ENCODE measurements at places on chromosomes 11 and 22.
A peak's percentile ranks its signal among the peaks of the same experiment; 100 is the strongest.

- DNase-seq, result no peak
Observed at GRCh38 chr11:126817096-126817495, 183.5 kb downstream of the KIRREL3 start.

- no peak for DNase-seq
Observed at GRCh38 chr11:59552844-59553243, 41.5 kb downstream of the OR4D9 start.

- no peak for DNase-seq
Observed at GRCh38 chr11:133202816-133203215, 329.5 kb downstream of the OPCML start.

DNA sequence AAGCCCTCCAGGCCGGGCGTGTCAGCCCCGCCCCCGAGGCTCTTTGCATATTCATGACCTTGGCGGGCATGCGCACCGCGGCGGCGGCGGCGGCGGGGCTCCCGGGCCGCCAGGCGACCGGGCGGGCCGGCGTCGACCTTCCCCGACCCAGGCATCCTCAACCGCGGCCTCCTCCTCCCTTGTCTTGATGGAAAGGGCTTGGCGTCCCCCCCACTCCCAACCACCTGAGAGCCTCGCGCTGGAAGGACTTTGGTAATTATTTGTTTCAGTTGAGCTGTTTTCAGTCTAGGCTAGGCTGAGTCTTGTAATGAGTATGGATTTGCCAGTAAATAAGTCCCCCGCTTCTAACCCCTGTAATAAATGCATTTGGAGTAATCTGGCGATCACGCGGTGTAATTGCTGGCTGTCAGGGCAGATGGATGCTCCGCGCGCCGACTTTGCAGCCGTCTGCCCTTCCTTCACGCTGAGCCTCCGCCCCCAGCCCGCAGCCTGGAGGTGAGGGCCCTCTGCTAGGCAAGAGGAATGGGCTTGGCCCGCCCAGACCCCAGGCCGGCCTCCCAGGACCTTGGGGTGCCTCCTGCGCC, 25.2 kb downstream of the FLRT1 start:
- peak; percentile 16 for DNase-seq

All from DMS153 (cell line).